SJCRH30 (cell line): ENCODE measurements at places on chromosomes 3 and 15. TPM values are rescaled to one million over a fixed set of nuclear protein-coding genes. Genes with fewer than 3 reads are reported as not detected.

SIDT1 gene
- total RNA-seq: 0.20 and 0.42 TPM in 2 replicates

- peak; percentile 62 for DNase-seq
These were observed 6.5 kb downstream of the TPM1 start for GRCh38 chr15:63048776-63049665.

P2RY1 gene
- 1.2 and 1.5 TPM in 2 replicates for total RNA-seq

SYNPR gene
- not detected in 2 replicates for total RNA-seq

- no peak for DNase-seq
These were observed 246.9 kb upstream of the LRTM1 start for GRCh38 chr3:55174747-55175146.

- DNase-seq: no peak
These were observed 61.3 kb downstream of the TMCO5A start for GRCh38 chr15:37995461-37996347.

SCN11A gene
- 0.02 TPM in 1 of 2 replicates, not detected in the other for total RNA-seq

PPP1R2 gene
- total RNA-seq: 40.3 and 42.6 TPM in 2 replicates

DNA sequence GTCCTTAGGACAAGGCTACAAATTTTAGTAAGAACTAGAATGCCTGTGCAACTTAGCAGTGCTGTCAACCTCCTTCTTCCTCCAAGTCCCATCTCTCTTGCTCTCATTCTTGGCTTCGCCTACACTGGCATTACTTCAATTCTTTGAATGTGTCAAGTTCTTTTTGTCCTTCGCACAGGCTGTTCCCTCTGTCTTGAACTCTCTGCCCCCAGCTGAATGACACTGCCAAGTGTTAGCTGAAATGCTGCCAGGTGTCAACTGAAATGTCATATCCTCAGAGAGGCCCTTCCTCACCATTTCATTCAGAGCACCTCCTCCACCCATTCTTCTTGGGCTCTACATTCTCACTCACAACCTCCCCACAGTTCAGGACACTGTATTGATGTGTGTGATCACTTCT is 48.8 kb upstream of the PSMD6 start:
- peak; percentile 15 for DNase-seq

BLM gene
- 54.2 and 65.9 TPM in 2 replicates for total RNA-seq

GRCh38 chr3:118504906-118505305 is 529.7 kb downstream of the IGSF11 start:
- no peak for DNase-seq

GRCh38 chr3:108608750-108609149 is 19.2 kb downstream of the DZIP3 start:
- no peak for DNase-seq

GRCh38 chr3:10374311-10374710 is 53.4 kb upstream of the SEC13 start:
- no peak for DNase-seq

GRCh38 chr15:90036806-90037510 is 35.8 kb downstream of the ZNF710 start:
- DNase-seq: no peak

- no peak for DNase-seq
These were observed 186.7 kb downstream of the SSR3 start for GRCh38 chr3:156368189-156368588.

- DNase-seq: no peak
These were observed 50.4 kb upstream of the TGFBR2 start for GRCh38 chr3:30555968-30556367.

GRCh38 chr15:45743426-45744235 is 108.8 kb downstream of the SQOR start:
- no peak for DNase-seq

CCDC39 gene
- total RNA-seq: not detected in 2 replicates
